ENCODE measurements at places on chromosomes 1 and 21.

GRCh38 chr1:227317523-227318015 is 723 bp downstream of the CDC42BPA start:
- peak; percentile 25 for DNase-seq

DNA sequence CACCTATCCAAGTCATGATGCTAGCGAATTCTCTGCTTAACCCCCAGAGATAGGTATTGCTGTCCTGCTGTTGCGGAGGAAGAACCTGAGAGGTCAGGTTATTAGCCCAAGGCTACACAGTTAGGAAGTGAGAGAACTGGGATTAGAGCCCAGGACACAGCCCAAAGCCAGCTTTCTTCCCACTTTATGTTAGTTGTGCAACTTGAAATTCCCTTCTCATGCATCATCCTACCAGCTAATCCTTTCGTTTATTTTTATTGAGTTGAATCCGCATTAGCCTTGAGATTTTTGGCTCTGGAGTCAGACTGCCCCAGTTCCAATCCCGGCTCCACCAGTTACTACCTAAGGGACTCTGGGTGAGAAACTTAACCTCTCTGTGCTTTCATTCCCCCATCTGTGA is 65.4 kb downstream of the PLEKHA6 start:
- DNase-seq: no peak

DNA sequence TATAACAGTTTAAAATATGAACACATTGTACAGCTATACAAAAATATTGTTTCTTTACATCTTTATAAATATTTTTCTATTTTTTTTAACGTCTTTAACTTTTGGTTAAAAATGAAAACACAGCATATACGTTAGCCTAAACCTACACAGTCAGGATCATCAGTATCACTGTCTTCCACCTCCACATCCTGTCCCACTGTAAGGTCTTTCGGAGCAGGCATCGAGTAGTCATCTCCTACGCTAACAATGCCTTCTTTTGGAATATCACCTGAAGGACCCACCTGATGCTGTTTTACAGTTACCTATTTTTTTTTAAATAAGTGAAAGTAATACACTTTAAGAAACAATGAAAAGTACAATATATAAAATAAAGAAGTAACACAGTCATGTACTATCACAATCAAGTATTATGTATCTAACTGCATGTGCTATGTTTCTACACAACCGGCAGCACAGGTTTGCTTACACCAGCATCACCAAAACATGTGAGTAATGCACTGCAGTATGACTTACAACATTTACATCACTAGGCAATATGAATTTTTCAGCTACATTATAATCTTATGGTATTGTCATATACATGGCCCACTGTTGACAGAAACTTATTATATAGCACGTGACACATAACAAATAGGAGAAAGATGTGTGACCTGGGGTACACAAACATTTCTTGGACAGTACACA is 254.4 kb downstream of the AKT3 start:
- no peak for DNase-seq

DNA sequence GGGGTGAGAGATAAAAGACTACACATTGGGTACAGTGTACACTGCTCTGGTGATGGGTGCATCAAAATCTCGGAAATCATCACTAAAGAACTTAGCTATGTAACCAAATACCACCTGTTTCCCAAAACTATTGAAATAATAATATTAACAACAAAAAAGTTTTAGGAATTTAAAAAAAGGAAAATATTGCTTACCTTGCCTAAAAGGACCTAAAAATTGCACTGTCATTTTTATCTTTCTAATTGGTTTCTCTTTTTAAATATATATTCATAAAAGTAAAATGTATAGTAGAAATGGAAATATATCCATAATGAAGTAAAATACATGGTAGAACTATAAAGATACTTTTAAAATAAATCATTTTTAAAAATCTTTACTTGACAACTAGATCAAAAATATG is 719.3 kb upstream of the RGS18 start:
- no peak for DNase-seq

DNA sequence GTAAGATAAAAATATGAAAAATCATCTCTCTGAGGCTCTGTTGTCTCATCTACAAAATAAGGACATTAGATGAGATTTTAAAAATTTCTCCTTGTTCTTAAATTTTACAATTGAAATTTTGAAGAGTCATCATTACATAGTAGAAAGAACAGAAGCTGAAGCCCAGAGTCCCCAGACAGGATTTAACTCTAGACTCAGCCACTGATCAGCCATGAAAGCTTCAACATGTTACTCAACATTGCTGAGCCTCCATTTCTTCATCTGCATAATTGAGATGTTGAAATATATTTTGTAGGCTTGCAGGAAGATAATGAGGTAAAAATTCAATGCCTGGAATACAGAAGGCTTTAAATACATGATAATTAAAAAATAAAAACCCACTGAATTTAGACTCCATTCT is 633.3 kb downstream of the LMO4 start:
- DNase-seq: no peak

DNA sequence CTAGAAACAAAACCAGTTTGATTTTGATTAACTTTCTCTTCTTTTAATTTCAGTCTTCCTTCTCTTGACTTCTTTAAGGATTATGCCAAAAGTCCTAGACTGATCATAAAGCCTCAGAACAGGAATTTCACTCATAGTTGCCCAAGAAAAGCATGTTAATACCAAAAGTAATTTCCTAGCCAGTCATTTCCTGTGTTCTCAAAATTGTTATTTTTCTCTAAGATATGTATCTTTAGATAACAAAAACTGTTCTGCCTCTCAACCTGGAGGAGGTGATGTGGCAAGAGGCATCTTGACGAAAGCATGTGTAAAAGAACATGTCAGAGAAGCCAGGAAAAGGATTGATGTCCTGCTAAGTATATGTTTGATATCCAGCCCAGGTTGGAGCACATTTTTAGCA is 78.0 kb upstream of the IPO9 start:
- no peak for DNase-seq

DNA sequence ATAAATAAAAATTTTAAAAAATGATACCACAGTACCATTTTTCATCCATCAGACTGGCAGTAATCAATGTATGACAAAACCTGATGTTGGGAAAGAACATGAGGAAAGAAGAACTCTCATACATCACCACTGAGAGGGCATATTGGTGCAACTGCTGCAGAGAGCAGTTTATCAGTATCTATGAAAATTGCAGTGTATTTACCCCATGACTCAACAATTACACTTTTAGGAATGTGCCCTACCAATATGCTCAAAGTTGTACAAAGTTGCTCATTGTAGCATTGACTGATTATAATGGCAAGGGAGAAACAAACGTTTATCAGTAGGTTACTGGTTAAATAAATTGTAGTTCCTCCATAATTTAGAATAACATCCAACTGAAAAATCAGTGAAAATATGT is 36.7 kb downstream of the CATSPERE start:
- DNase-seq: no peak

DNA sequence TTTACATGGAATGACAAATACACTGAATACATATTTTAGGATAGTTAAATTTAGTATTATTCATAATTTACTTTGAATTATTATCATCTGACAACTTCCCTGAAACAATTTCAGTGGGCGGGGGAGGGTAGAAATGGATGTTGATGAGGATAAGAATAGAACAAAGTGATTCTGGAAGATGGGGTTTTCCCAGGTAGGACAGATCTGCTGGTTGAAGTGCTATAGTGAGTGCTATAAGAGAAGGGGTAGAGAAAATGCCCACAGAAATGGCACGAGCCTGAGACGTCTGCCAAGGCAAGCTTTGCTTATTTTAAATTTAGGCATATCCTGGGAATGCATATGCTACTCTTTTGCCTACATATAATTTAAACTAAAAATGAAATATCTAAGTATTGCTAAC is 3.2 kb downstream of the CFH start:
- DNase-seq: no peak

DNA sequence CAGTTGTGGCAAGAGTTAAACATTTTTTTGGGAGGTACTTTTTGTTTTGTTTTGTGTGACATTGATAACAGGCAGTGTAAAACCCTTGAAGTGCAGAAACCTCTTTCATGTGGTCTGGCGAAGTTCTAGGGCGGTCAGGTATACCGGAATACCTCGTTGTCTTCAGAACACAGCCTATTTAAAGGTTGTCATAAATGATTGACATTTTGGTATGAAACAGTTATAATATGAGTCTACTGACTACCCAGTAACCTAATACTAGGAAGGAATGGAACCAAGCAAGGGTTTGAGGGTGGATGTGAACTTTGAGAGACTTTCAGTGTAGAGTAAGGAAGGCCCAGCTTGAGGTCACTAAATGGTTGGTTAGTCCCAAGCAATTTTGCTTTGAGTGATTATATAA is 40.5 kb downstream of the PATJ start:
- no peak for DNase-seq

DNA sequence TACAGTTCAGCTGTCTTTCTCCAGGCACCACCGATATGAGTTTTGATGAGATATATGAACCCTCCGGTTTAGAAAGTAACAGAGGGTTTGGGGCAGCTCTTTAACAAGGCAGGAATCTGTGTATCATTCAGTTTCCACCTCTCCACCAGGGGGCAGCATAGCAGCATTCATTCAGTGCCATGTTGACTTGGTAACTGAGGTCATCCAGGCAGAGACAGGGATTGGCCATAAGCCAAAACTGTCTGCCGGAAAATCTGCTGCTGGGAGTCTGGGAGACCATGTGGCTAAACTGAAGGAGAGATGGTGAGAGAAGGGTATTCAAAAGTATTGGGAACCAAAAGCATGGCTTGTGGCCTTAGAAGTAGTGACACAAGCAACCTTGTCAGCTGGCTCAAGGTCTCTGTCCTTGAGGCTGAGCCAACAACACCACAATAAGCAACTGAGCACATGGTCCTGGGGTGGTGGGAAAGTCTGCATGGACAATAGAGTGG is 98.5 kb downstream of the LMX1A start:
- no peak for DNase-seq

- no peak for DNase-seq
These were observed 31.4 kb downstream of the SLC30A7 start for GRCh38 chr1:100927276-100927675.

- DNase-seq: no peak
These were observed 13.8 kb downstream of the OPTC start for GRCh38 chr1:203507759-203508158.

DNA sequence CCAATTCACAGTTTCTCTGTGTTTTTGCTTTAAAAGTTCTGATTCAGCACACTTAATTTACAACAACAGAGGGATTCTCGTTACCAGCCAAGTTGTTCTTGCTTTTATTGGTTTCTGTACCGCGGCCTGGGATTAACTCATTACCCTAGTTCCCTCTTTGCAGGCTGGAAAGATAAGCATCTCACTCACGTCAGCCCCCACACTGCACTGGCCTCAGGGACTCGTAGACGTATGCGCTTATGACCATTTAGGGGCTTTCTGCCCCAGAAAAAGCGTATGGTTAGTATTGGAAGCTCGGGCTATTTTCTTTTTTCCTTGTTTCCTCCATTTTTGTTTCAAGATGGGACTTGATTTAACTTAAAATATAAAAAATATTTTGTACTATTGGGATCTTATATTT is 76.0 kb downstream of the POFUT2 start:
- DNase-seq: no peak
